ENCODE measurements at places on chromosomes 6 and 20.

GRCh38 chr6:79656134-79656533 is 25.0 kb downstream of the SH3BGRL2 start:
- DNase-seq = no peak

- DNase-seq = no peak
Measured at GRCh38 chr6:97925504-97925903, 642.5 kb upstream of the MMS22L start.

DNA sequence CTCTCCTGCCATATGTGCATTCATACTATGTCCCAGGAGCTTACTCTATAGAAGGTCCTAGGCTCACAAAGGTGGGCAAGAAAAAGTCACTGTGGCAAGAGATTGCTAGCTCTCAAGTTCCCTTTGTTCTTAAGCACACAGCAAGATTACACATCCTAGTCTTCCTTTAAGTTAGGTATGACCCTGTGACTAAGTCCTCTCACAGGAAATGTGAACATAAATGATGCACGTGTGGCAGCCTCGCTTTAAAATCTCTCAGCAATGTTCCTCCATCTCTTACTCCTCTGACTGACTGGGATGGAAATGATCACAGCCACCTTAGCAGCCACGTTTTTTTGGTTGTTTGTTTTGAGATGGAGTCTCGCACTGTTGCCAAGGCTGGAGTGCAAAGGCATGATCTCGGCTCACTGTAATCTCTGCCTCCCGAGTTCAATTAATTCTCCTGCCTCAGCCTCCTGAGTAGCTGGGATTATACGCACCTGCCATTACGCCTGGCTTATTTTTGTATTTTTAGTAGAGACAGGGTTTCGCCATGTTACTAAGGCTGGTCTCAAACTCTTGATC is 35.7 kb upstream of the HAO1 start:
- no peak for DNase-seq

GRCh38 chr20:3430376-3431069 is 23.1 kb upstream of the DNAAF9 start:
- DNase-seq = no peak

GRCh38 chr6:32432050-32432450 is 7.6 kb upstream of the HLA-DRA start:
- peak; percentile 15 for DNase-seq

- DNase-seq = no peak
Measured at GRCh38 chr20:40993794-40994540, 34.7 kb upstream of the TOP1 start.

- DNase-seq = no peak
Measured at GRCh38 chr6:54014440-54014839, 96.8 kb upstream of the MLIP start.

GRCh38 chr20:57097245-57097915 is 169.1 kb downstream of the BMP7 start:
- no peak for DNase-seq

DNA sequence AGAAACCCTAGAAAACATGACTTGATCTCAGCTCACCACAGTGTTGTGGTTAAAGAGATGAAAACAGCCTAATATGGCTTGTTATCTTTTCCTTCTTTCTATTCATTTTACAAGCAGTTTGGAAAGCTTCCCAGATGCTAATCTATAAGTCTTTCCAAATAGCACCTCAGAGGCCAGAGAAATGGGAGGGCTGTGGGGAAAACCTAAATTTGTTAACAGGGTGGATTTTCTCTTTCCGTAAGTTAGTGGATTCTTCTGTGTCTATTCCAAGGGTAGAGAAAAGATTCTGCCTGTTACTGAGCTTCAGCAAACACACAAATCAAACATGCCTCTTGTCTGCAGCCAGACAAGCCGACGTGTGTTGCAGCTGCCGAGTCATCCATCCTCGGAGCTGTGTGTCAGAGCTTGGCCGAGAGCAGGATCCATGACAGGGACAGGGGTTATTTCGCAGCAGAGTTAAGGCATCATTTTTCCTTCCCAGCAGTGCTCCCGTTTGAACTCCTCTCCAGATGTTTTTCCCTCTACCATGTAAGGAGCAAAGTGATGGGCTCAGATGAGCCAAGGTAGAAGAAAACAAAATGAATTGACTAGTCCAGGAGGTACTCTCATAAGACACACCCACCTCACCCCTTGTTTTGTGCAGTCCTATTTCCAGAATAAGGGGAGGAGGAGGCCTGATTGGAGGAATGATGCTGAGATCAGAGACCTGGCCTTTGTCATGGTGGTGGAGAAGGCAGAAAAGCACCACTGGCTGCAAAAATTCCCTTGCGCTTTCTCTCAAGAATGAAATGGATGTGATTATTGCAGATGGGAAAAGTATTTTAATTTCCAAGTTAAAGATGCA is 560.0 kb downstream of the C6orf118 start:
- no peak for DNase-seq

DNA sequence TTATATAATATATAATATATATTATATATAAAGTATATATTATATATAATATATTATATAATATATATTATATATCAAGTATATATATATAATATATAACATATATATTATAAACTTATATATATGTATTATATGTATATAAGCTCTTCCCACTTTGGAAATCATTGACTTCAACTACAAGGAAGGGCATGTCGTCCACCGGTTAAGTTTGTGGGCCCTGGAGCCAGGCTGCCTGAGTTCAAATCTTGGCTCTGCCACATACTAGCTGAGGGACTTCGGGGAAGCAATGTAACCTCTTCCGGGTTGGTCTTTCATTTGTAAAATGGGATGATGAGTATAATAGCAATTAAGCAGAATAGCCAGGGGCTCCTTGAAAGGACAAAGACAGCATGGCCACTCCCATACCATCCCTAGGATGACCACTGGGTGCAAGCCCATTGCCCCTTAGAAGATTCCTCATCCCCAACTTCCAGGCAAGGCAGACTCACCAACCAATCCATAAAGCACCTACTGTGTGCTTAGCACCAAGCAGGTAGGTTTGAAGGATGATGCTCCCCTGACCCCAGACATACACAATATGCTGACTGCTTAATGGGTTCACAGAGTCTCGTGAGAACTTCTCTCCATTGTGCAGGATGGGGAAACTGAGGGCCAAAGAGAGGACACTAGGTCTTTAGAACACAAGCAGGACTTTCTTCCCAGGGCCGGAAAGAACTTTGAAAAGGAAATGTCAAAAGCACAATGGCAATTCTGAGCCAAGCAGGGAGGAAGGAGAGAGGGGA is 163.2 kb downstream of the MRPL14 start:
- no peak for DNase-seq

DNA sequence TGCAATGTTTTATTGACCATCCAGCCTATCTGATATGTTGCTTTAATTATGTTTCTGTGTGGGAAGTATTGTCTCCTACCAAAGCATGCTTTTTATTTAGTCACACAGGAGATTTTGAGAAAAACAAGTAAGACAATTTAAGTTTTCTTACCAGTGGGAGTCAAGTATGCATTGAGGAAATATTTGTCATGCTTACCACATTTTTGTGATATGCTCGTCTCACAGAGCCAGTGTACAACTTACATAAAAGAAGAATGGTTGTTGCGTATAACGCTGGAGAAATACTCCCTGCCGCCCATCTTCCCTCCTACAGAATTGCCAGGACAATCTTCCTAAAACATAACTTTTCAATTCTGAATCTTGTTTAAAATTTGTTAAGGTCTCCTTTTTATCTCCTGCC is 37.1 kb upstream of the FILIP1 start:
- DNase-seq = no peak

DNA sequence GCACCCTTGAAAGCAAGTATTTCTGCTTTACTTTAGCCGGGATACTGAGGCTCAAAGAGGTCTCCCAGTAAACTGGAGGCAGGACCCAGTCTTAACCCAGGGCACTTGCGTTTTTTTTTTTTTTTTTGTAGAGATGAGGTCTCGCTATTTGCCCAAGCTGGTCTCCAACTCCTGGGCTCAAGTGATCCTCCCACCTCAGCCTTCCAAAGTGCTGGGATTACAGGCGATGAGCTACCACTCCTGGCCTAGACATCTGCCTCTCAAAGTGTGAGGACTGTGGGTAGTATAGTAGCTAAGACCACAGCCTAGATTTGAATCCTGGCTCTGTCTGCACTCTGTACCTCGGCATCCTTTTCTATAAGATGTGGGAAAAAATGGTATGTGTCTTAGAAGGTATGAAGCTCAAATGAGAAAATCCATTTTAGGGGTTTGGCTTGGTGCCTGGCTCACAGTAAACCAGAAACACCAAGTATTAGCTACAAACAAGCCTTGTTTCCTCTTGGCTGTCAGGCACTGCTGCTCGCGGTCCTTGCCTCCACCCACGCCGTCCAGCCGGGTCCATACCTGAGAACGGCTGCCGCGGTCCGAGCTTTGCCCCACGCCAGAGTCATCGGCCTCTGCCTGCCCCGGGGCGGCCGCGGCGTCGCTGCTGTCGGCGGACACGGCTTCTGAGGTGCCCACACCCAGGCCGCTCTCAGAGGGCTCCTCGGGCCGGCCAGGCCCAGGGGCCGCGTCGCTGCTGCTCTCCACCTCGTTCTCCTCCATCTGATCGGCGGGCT is 1.2 kb downstream of the ZNF335 start:
- no peak for DNase-seq

- no peak for DNase-seq
Measured at GRCh38 chr6:133033263-133033662, 207.9 kb upstream of the EYA4 start.

DNA sequence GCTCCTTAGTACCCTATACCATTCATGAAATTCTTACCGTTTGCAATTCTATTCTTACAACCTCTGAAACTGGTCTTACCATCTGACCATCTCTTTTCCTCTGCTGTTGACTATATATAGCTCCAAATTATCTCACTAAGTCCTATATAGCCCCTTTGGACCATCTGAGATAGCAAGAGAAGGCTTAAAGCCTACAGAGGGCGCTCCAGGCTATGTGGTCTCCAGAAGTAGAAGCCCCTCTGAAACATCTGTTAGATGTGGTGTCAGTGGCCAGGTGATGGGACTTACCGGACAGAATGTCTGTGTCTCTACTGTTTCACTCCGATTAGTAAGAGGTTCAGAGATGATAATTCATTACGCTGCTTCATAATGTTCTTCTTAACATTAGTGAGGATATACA is 140.7 kb upstream of the BMP2 start:
- no peak for DNase-seq

- DNase-seq = no peak
Measured at GRCh38 chr6:25363427-25363826, 84.3 kb downstream of the CARMIL1 start.

DNA sequence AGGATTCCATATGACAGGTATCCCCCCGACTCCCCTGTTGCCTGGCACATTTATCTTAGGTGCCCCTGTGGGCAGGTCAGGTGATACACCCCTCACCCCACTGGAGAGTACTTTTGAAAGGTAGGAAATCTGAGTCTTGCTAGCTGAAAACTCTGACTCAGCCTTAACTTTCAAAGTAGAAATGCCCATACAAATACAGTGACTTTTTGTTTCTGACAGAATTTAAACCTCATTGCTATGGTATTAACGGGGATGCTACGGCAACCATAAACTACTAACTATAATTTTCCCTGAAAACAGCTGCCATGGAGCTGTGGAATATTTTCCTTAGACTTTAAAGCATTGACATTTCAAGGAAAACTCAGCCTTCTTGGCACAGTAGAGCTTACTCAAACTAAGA is 536.0 kb downstream of the RFPL4B start:
- DNase-seq = no peak

DNA sequence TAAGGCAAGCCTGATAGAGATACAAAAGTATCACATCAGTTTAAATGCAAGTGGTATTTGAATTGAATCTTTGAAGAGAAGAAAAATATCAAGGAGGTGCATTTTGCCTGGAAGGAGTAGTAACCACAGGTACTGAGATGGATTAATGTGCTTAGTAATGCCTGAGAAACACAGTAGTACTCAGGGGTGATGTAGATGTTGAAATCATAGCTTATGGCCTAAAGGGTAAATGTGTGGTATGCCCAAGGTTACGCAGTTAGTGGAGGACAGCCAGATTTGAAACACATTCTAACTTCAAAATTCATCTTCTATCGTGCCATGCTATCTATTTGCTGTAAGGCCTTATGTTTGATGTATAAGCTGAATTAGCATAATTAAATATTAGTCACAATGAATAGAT is 55.9 kb downstream of the STXBP5 start:
- DNase-seq = no peak

DNA sequence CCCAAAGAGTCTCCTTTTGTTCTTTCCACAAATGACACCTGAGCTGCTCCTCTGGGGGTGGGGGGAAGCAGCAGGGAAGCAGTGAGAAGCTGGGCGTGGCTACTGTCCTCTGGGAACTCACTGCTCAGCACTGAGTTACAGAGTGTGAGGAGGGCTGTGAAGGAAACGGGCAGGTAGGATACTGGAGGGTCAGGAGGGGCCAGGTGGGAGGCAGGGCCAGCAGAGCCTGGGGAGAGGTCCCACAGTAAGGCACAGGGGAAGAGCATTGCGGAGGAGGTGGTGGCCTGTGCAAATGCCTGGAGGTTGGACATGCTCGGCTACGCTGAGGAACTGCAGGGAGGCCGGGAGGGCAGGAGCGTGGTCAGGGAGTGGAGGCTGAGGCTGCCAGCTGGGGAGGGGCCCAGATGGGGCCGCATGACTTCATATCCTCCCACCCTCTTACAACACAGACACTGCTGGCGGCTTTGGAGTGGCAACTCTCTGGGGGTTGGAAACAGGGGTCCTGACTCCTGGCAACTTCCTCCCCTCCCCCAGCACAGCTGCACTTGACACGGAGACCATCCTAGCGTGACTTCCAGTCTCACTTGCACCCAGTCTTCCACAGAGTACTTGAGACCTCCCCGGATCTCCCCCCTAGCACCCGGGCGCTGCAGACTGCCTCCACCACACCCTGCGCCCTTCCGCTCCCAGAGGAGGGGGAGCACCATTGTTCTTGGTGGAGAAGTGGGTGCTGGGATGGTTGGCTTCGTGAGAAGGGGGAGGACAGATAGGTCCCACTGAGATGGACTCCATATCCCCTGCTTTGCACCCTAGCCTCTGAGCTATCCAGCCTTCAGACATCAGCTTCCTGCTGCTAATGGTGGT is 34.2 kb downstream of the RBM38 start:
- DNase-seq = no peak

Data from erythroblast (primary cell).